ENCODE measurements at places on chromosomes 7 and 10.

DNA sequence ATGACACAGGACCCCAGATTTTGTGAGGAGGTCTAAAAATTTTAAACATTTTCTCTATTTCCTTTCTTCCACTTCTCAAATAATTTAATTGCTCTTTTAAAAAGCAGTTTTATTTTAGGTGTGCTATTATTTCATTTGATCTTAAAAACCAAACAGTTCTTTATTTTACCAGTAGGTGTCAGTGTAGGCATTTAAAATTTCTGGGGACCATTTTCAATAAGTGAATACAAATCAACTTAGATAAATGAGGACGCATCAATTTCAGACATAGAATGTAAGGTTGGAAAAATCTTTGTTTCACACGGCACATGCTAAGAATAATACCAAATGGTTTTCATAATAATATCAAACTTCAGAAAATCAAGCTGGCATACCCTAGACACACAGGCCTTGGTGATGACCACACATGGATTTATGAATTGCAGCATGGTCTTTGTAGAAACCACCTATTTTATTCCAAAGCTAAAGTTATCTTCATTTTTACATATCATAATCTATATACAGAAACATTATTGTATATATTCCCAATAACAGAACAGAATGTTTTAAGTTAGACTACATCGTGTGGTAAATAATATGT is 127.6 kb upstream of the SLC26A5 start:
- no peak for DNase-seq
- no peak overlapping the region for H3K27ac ChIP-seq
- H3K4me1 ChIP-seq, result no peaks in the 10 kb centered on the region
- no peaks in the 10 kb centered on the region for H3K36me3 ChIP-seq
- H3K4me3 ChIP-seq, result no peak overlapping the region

DNA sequence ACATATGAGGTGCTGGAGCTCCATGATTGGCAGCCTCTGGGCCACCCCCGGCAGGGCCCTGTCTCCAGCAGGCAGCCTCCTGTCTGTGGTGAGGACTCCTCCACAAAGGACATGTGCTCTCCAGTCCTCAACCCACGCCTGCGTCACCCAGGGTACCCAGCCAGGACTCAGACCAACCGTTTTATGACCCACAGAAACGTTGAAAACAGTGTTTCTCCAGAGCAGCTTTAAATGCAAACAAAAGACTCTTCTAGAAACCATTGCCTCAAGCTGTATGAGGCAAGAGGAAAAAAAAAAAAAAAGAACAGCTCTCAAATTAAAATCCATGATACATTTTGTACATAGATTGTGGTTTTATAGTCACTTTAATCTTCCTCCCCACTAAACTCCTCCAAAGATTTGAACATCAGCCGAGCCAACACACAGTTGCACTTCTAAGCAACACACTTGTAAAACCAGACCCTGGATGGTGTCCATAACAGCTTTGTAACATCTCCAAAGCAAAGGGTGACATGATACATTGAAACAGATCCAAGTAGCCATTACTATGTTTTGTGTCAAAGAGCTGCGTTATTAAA is 175.0 kb upstream of the LYZL2 start:
- no peak overlapping the region for H3K4me3 ChIP-seq
- no peaks in the 10 kb centered on the region for H3K27me3 ChIP-seq
- H3K27ac ChIP-seq, result no peak overlapping the region
- no peaks in the 10 kb centered on the region for H3K4me1 ChIP-seq
- H3K36me3 ChIP-seq, result no peaks in the 10 kb centered on the region
- no peak for DNase-seq

DNA sequence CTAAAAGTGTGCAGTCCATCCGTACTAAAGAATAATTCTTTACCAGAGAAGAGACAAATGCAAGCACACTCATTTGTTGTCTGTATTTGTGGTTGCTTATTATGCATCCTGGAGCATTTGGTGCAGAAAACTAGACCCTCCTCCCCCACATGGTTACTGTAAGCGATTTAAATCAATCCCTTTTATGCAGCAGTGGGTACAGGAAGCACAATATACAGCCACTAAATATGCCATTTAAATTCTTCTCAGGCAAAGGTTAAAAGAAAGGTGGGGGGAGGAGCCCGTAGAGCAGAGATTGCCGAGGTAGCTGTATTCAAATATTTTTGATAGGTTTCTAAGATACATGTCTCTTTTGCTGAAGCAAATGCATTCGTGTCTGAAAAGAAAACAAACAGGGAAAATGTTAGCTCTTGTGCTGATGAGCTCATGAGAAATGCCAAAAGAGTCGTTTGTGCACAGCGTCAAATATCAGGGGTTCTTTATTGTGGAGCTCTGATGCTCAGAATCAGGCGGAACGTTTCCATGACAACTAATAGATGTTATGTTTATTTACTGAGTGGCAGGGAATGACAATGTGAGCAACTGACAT is 131.3 kb upstream of the NPVF start:
- no peak overlapping the region for H3K27ac ChIP-seq
- no peaks in the 10 kb centered on the region for H3K4me1 ChIP-seq
- H3K4me3 ChIP-seq, result no peak overlapping the region
- no peak for DNase-seq
- H3K27me3 ChIP-seq, result no peaks in the 10 kb centered on the region
- no peaks in the 10 kb centered on the region for H3K36me3 ChIP-seq

GRCh38 chr7:158633055-158633956 is 45.7 kb upstream of the PTPRN2 start:
- H3K27ac ChIP-seq, result no peak overlapping the region
- no peak overlapping the region for H3K4me3 ChIP-seq
- H3K27me3 ChIP-seq, result no peaks in the 10 kb centered on the region
- no peaks in the 10 kb centered on the region for H3K4me1 ChIP-seq
- DNase-seq, result peak; percentile 28

DNA sequence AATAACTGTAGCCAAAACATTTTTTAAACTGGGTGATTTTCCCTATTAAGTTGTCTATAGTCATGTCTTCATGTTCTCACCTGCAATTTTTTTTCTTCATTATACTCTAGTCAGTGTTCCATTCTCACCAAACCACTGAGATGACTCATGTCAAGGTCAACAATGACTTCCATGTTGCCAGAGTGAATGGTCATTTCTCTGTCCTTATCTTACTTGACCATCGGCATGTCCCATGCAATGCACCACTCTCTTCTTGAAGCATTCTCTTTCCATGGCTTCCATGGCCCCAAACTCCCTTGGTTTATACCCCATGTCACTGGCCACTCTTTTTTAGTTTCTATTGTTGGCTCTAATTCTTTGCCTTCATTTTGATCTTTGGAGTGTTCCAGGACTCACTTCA is 173.9 kb downstream of the PPP1R17 start:
- H3K36me3 ChIP-seq, result no peaks in the 10 kb centered on the region
- H3K27ac ChIP-seq, result no peak overlapping the region
- H3K27me3 ChIP-seq, result peaks cover 8% of the 10 kb centered on the region
- no peaks in the 10 kb centered on the region for H3K4me1 ChIP-seq

GRCh38 chr7:149794661-149795060 is 21.3 kb upstream of the ZNF467 start:
- no peak overlapping the region for H3K27ac ChIP-seq
- peaks cover 3% of the 10 kb centered on the region for H3K4me1 ChIP-seq
- H3K36me3 ChIP-seq, result no peaks in the 10 kb centered on the region
- no peak for DNase-seq
- H3K4me3 ChIP-seq, result no peak overlapping the region
- peaks cover 18% of the 10 kb centered on the region for H3K27me3 ChIP-seq

GRCh38 chr7:107948645-107949442 is 54.1 kb downstream of the LAMB1 start:
- H3K36me3 ChIP-seq, result no peaks in the 10 kb centered on the region
- H3K27me3 ChIP-seq, result no peaks in the 10 kb centered on the region
- no peak overlapping the region for H3K27ac ChIP-seq
- peaks cover 3% of the 10 kb centered on the region for H3K4me1 ChIP-seq

DNA sequence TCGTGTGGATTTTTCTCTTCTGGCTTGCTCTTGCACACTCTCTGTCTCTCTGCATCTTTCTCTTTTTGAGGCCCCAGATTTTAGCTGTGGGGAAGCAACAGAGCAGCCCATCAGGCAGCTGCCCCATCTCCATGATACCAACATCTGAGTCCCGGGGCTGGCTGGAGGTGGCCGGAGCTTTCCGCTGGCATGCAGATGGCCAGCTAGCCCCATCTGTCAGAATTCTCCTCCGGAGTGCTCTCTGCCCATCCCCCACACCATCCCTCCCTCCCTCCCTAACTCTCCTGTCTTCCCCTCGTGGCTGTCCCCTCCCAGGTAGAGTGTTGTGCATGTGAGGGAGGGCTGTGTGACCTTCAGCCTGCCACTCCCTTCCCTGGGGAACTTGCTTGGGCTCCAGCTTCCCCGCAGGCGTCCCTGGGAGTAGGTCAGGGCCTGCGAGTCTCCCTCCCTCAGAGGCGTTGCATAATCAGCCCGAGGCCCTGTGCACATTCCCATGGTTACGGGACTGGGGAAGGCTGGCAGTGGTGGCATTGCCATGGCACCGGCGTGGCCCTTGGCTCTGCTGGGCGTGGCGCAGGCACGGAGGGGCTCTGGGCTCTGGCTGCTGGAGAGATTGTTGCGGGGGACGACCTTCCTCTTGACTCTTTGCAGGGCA is 24.7 kb downstream of the GHRHR start:
- no peaks in the 10 kb centered on the region for H3K36me3 ChIP-seq
- DNase-seq, result no peak
- peaks cover 49% of the 10 kb centered on the region for H3K4me1 ChIP-seq
- peaks cover 7% of the 10 kb centered on the region for H3K27me3 ChIP-seq
- H3K27ac ChIP-seq, result no peak overlapping the region

DNA sequence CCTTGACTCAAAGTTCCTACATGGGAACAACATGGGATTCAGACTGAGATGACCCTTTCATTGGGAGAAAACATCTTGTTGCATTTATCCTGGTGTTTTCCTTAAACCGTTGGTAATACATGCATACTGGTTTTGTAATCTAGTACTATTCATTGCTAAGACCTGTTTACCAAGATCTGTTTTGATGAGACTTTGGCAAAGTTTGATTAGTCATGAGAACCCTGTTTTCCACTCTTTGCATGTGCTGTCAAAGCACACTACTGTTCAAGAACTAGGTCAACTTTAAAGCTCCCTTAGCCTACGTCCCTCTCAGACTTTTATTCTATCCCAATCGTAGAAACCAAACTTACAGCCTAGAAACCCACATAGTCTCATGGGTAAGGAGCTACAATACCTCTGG is 650.9 kb downstream of the GATA3 start:
- no peak for DNase-seq
- no peaks in the 10 kb centered on the region for H3K4me1 ChIP-seq
- H3K27me3 ChIP-seq, result no peaks in the 10 kb centered on the region
- no peak overlapping the region for H3K4me3 ChIP-seq
- no peak overlapping the region for H3K27ac ChIP-seq

DNA sequence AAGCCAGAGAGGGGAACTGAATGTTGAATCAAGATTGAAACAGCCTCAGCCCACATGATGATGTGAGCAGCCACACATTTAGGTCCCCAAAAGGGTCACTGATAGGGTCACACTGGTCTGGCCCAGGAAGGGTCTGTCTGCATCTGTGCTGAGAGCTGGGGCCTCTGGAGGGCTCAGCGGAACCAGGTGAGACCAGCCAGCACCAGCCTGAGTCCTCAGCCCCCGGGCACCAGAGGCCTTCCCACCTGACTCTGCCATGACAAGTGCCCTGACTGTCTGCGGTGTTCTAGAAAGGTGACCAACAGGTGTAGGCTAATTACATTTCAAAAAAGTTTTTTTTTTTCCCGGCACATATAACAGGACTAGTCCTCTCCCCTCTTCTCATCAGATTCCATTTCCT is 76.2 kb downstream of the WDR11 start:
- DNase-seq, result no peak
- H3K27ac ChIP-seq, result no peak overlapping the region
- H3K36me3 ChIP-seq, result no peaks in the 10 kb centered on the region

GRCh38 chr7:96306385-96307125 is 15.3 kb downstream of the SLC25A13 start:
- H3K27me3 ChIP-seq, result no peaks in the 10 kb centered on the region
- peaks cover 13% of the 10 kb centered on the region for H3K4me1 ChIP-seq
- H3K27ac ChIP-seq, result no peak overlapping the region
- no peak for DNase-seq
- no peak overlapping the region for H3K4me3 ChIP-seq
